ENCODE measurements at places on chromosomes 3 and 15.
A peak's percentile ranks its signal among the peaks of the same experiment; 100 is the strongest.

DNA sequence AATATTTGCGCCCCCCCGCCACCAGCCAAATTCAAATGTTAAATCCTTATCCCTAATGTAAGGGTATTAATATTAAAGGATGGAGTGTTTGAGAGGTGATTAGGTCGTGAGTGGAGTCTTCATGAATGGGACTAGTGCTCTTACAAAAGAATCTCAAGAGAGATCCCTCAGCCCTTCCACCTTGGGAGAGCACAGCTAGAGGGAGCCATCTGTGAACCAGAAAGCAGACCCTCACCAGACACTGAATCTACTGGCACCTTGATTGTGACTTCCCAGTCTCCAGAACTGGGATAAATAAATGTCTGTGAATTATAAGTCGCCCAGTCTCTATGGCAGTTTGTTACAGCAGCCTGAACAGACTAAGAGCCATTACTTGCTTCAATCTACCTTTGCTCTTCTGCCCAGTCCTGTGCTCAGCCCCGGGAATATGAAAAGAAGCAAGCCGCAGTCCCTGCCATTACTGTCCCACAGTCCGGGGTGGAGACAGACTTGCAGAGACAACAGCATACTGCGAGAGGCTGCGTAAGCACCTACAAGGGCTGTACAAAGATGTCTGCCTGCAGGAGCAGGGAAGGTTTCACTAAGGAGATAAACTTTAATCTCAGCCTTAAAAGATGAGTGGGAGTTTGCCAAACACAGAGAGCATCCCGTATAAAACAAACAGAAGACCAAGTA, 110.7 kb upstream of the TMCO5A start:
- DNase-seq, result no peak

- DNase-seq, result no peak
These were observed 38.8 kb downstream of the NBEAL2 start for GRCh38 chr3:47018269-47018611.

DNA sequence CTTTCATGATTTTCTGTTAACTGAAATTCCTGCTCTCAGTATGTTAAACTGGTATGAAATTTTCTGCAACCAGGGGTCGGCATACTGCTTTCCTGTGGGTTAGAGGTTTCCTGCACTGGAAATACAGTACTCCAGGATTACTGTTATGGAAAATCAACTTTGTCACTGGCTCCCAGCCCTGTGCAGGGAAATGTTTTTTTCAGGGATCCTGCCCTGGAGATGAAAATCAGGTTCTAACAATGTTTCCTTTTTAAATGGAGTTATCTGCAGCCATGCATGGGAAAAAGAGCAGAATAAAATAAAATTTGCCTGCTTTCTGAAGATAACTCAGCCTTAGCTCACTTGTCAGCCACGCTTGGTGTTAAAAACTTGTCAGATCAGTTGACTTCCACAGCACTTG, 220.4 kb downstream of the IL5RA start:
- DNase-seq, result no peak

DNA sequence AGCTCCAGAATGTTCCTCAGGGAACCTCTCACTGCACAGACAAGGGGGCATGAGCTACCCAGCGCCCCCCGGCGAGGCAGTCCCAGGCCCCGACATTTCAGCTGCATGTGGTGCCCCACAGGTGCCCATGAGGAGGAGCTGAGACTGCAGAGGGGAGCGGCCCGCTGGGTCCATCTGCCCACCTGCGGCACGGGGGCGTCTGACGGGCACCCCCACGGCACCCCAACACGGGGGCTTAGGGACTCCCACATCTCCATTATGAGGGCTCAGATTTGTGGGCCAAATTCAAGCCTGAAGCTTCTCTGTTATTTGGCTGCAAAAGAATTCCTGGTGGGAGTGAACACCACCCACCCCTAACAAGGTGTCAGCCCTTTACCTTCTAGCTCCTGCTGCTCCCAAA, 258.4 kb downstream of the UACA start:
- DNase-seq, result no peak

DNA sequence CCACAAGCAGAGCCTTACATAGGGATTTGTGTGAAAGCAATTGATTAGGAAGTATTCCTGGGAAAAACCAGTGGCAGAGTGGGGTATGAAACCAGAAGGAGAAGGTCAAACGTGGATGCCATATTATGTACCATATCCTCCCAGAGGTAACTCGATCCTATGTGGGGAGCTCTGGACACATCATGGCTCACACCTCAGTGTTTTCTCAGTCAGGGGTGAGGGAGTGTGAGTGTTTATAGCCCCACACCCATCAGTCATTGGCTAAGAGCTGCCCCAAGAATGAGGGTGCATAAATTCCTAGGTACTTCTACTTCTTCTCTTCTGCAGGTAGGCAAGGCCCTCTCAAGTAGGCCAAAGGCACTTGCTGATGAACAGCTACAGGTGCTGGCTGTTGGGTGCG, 28.2 kb upstream of the PDZRN3 start:
- no peak for DNase-seq

DNA sequence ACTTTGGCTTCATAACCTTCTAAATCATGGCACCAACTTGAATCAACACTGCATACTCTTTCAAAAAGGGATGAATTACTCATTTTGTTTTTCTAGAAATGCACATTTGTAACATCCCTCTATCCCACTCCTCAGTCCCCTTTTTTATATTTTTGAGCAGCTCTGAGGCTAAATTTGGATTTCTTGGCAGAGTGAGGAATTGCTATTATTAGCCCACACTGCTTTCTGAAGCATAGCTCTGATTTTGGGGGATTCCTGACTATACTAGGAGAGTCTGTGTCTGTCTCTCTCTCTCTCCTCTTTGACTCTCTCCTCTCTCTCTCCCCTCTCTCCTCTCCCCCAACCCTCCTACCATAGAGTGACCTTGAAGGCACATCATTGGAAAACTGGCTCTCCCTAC, 76.6 kb downstream of the RBPMS2 start:
- DNase-seq, result no peak

- no peak for DNase-seq
These were observed 40.1 kb downstream of the CDCP1 start for GRCh38 chr3:45105855-45106671.

DNA sequence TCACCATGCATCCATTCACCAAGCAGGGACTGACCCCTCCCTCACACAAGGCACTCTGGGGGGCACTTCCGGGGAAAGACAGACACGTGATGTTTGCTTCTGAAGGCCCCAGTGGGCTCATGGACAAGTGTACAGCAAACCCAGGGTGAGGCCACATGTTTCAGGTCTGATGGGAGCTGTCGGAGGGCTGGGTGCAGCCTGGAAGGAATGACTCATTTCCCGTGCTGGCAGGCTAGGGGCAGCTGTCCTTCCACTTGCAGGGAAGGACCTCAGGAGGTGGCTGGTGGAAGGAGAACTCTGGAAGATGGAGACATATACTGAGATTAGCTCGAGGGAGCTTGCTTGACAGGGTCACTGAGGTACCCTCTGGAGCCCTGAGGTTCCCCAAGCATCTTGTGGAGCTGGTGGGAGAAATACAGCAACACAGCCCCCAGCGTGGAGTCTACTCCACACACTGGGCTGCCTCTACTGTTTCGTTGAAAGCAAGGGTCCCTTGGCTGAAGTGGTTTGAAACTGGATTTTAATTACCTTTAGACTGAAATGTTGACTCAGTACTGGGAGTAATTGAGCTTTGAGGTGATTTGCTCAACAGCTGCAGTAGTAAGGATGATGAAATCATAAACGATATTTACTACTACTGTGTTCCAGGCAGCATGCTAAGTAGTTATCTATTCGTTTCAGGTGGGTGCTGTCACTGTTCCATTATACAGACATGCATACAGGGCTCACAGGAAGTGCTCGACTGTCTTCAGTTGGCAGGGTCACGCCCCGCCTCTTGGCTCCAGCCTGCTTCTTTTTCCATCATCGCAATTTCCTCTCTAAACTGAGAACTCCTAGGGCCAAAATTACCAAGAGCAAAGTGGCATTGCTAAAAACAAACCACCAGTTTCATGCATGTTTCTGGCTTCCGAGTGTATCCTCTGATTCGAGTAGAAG, 230.4 kb downstream of the ADAMTS17 start:
- DNase-seq, result peak; percentile 80

DNA sequence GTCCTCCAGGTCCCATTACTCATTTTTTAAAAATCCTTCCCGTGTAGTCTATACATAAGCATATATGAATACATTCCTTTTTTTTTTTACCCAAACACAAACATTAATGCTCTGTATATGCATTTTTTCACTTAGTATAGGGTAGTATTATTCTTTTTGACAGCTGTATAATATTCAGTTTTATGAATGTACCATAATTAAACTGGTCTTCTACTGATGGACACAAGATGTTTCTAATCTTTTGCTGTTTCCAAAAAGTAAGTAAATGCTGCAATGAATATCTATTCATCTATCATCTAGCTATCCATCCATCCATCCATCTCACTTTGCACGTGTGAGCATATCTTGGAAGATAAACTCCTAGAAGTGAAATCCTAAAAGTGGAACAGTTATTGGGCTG, 110.8 kb downstream of the IGF2BP2 start:
- DNase-seq, result no peak

All from hepatocyte (in vitro differentiated cells).